ENCODE measurements at places on chromosomes 2 and 18.

- DNase-seq = no peak
These were observed 807 bp downstream of the PELI1 start for GRCh38 chr2:64143169-64144056.

GRCh38 chr2:41137031-41137430, 685.1 kb upstream of the SLC8A1 start:
- no peak for DNase-seq

DNA sequence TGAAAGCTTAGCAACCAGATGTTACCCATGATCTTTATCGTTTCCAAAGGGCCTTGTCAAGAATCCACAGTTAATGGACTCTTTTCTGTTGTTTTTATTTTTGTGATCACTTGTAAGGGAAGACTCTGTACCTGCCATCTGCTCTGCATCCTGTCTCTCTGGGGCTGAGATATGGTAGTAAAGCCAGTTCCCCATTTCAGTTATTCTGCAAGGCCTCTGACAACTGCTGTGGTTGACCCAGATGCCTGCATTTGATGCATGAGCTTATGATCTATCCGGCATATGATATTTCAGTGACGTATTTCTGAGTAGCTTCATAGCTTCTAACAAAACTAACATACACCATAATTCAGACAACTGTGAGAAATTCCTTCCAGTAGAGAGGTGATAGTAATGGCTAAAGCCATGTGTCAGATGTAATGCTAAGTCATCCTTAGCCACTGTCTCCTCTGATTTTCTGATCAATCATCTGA, 105.1 kb downstream of the TPO start:
- no peak for DNase-seq

DNA sequence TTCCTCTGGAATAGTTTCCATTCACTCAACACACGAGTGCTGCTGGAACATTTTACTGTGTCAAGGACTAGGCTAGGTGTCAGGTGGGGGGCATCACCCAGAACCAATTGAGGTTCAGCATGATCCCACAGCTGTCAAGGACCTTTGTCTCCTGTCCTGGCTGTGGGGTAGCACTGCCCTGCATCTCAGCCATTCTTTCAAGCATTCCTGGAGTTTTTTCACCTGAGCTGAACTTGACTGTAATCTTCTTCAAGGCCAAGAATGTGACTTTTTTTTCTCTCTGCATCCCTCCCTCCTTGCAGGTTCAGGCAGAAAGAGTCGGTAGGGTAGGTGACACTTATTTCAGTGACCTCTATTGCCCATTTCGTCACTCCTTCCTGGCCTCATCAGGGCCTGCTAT, 3.5 kb downstream of the MAPK4 start:
- DNase-seq = no peak

DNA sequence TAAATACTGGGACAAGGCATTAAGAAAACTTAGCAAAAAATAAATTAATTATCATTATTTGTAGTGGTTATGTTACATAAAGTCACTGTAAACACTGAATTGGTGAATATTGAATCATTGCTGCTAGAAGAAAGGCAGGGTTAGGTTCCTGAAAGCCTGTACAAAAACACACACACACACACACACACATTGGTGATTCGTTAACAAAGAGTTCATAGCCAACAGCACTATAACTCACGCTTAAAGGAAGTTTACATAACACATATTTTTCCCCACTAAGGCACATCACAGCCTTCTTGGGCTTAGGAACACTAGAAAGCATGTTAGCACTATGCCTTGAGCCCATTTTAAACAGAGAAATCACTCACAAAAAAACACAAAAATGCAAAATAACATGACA, 690.0 kb upstream of the PIK3C3 start:
- no peak for DNase-seq

DNA sequence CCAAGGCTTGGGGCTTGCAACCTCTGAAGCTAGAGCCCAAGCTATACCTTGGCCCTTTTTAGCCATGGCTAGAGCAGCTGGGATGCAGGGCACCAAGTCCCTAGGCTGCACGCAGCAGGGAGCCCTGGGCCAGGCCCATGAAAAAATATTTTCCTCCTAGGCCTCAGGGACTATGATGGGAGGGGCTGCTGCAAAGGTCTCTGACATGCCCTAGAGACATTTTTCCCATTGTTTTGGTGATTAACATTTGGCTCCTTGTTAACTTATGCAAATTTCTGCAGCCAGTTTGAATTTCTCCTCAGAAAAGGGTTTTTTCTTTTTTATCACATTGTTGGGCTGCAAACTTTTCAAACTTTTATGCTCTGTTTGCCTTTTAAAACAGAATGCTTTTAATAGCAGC, 56.9 kb upstream of the LHCGR start:
- DNase-seq = no peak

GRCh38 chr2:60496956-60497355, 56.5 kb downstream of the BCL11A start:
- no peak for DNase-seq

GRCh38 chr2:171226461-171226860, 65.8 kb upstream of the TLK1 start:
- DNase-seq = no peak

- DNase-seq = no peak
These were observed 31.7 kb upstream of the UBXN4 start for GRCh38 chr2:135709992-135710391.

DNA sequence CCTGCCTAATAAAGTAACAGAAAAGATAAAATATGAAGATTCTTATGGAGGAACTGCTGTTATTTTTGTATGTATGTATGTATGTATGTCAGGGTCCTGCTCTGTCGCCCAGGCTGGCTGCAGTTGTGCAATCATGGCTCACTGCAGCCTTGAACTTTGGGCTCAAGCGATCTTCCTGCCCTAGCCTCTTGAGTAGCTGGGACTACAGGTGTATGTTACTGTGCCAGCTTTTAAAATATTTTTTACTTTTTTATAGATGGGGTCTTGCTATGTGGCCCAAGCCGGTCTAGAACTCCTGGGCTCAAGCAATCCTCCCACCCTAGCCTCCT, 26.7 kb downstream of the ANKRD29 start:
- DNase-seq = no peak

DNA sequence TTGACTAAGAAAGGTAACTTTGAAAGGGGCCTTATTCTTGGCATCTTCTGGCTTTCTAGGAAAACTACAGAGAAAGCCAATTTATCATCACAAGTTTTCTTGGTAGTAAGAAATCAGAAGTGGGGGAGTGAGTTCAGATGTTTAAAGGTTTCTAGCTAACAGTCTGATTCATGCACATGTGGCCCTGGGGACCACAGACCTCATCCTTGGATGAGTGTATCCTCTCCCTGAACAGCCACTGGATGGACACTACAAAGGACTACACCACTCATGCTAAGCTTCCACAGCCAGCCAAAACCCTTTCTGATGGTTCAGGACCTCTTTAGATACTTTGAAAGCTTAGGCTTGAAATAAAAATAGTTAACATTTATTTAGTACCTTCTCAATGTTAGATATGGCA, 218.3 kb upstream of the STK17B start:
- DNase-seq = no peak

Measured in GM12864 (cell line).